SHP77 treated with DMSO at 0.1 percent for 48 hours (cell line): ENCODE measurements at places on chromosomes 5 and 9.
A peak's percentile ranks its signal among the peaks of the same experiment; 100 is the strongest.

DNA sequence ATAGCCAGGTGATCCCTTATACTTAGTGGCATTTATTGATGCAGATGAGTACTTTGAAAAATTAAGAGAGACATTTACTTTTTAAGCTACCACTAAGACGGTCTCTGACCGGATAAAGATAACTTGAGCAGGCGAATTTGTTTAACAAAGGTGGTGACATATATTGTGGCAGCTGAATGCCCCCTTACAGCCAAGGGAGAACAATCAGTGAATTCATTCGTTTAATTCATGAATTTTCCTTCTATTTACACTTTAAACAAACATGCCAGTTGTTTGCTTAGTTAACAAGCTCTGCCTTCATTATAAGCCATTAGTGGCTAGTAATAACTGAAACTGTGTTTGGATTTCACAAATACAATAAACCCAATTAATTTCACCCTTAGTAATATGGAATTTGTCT, 187.1 kb downstream of the AOPEP start:
- DNase-seq: no peak

DNA sequence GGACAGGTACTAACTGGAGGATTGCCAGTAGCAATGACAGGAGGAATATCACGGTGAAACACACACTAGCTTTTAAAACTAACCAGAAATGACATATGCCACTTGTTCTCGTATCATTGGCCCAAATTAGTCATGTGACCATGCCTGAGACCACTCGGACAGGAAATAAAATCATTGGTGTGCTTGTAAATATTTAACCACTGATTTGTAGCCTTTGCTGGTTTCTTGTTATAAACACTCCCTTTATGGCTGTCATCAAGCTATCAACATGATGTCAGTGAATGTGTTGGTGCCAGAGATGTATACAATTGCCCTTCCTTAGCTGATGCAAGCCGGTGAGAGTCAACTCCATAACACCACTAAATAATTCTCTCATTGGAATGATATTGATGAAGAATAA, 123.7 kb upstream of the ANKH start:
- DNase-seq: no peak

- DNase-seq: no peak
These were observed 35.9 kb upstream of the UBAP2 start for GRCh38 chr9:34084562-34084961.

GRCh38 chr5:1176473-1177391, 24.7 kb upstream of the SLC6A19 start:
- DNase-seq: no peak

- DNase-seq: peak; percentile 16
These were observed 26.1 kb upstream of the MACIR start for GRCh38 chr5:103232393-103232999.

- DNase-seq: no peak
These were observed 580.2 kb downstream of the EFNA5 start for GRCh38 chr5:107090506-107090905.

DNA sequence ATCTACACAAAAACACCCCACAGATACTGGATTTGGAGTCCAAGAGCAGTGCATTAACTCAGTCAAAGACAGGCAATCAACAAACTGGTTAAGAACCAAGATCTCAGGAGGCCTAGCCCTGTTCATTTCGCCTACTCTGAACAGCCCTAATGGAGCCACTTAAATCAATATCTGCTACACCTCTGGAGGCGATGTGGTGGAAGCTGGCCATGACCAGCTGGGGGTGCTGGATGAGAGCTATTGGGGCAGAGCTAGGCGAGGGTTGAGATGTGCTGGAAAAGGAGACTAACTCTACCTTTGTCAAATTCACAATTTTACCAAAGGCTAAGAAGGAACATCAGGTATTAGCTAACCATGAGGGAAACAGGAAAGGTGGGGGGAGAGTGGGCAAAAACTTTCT, 23.3 kb upstream of the ARSB start:
- DNase-seq: no peak

DNA sequence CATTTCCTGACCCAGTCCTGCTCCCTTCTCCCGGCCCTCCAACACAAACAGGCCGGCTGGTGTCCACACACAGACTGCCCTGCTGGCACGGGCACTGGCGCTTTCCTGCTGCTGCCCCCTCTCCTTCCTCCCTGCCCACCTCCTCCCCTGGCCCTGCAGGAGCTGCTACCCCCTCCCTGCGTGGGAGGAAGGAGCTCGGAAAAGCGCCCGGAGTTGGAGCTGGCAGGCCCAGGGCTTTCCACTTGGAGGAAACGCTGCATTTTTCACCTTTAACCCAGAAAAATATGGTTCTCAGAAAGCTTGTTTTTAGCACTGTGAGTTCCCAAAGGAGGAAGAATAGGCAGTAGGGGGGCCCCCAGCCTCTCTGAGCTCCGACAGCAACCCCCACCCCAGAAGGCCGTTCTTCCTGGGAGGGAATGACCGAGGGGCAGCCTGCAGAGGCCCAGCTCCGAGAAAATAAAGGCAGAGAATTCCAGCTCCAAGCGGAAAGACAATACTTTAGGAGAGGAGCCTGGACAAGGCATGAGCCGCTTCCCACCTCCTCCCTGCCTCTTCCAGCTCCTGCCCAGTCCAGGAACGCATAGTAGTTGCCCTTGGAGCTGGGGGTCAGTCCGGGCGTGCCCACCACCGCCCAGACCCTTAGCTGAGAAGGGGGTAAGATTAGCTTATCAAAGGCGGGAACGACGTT, 88.9 kb downstream of the LIFR start:
- no peak for DNase-seq

DNA sequence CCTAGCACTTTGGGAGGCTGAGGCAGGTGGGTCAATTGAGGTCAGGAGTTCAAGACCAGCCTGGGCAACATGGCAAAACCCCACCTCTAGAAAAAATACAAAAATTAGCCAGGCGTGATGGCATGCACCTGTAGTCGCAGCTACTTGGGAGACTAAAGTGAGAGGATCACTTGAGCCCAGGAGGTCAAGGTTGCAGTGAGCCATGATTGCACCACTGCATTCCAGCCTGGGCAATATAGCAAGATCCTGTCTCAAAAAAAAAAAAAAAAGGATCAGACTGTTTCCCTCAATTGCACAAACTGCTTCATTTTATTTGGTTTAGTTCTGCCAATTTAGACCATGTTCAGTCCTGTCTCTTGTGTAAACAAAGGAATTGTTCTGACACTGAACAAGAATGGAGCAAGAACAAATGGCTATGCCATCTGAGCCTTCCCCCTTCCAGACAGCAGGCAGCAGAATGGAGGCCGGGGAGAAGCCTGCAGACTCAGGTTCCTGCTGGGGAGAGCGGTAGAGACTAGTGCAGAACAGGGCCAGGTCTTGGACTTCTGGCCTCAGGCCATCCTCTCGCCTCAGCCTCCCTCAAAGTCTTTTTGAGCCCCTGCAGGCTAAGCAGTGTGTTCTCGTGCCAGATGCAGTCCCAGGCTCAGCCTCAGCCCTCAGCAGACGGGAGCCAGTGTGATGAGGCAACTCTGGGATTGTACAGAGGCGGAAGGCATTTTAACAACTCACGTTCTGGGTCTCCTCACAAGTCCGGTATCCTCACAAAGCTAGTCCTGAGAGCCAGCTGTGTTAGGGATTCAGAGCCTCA, 18.2 kb downstream of the HNRNPH1 start:
- no peak for DNase-seq

DNA sequence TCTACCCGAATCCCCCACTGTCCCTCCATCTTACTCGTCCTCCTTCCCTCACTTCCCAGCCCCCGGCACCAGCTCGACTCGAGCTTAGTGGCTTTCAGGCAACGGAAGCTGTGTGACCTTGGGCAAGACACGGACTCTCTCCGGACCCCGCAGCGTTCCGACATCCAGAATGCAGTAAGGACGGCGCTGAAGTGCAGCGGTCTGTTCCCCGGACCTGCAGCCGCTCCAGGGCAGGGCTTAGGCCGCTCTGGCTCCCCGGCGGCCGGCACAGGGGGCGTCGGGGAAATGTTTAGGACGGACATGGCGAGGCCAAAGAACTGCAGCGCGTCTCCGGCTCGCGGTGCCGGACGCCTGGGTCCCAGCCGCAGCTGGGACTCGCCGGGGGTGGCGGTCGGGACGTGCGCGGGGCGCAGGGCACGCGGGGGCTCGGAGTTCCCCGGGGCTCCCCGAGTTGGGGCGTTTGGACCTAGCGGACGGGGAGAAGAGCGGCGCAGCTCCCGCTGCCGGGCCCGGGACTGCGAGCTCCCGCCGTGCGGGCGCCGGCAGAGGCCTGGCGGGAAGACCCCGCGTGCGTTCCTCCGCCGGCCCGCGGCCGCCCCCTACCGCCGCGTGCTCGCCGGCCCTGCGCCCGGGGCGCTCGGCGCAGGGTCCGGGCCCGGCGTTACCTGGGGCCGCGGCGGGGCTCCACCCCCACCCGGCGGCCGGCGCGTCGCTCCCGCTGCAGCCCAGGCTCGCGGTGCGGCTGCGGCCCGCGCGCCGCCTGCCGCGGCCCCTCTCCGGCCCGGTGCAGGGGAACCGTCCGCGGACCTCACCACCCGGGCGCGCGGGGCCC, 5.6 kb upstream of the RNF44 start:
- DNase-seq: no peak

- DNase-seq: no peak
These were observed at the start of gene ADAMTS13 for GRCh38 chr9:133421615-133422542. Gene ADAMTS13 (plus strand): TSS chr9:133422367. CDS start chr9:133422444, 77 bp downstream.

DNA sequence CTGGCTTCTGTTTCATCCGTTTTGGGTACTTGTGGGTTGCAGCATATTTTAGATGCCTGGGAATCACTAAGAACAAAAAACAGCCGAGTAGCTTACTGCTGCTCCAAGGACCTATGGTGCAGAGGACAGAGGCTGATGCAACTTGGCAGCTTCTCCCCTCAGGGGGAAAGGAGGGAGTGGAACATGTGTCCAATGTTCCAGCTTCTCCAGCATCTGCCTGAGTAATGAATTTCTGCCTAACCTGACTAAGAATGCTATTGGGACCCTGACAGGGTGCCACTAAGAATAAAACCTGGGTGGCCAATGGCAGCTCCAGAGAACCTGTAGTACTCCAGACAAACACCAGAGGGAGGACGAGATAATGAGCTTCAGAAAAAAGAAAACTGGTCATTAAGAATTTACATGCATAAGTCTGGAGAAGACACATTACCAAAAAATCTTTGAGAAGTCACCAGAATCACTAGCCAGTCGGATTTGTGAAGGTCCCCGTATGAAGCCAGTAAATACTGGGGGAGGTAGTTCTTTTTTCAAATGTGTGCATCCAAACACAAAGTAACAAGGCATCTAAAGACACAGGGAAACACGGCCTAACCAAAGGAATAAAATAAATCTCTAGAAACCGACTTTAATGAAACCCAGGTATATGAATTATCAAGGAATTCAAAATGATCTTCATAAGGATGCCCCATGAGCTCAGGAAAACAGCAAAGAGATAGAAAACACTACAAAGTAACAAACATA, 293.5 kb downstream of the HINT1 start:
- peak; percentile 2 for DNase-seq

- DNase-seq: no peak
These were observed 10.5 kb upstream of the SMIM32 start for GRCh38 chr5:136203303-136203922.

- DNase-seq: no peak
These were observed 224.8 kb upstream of the WWC1 start for GRCh38 chr5:168066536-168067208.

DNA sequence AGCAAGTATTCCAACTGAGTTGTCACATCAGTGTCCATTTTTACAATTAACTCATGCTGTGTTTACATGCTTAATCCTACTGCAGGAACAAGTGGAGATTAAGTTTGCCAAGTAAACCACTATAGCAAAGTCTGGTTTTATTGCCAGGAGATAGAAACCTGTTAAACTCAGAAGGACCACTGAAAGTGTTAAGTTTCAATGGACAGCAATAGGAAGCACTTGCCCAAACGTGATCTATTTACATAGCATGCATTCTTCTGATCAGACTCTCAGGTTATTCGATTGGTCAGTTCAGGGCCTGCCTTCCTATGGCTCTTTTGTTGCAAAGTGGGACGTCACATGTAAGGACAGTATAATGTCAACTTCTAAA, 28.0 kb upstream of the IFNK start:
- DNase-seq: no peak

- no peak for DNase-seq
These were observed 355.1 kb upstream of the TUSC1 start for GRCh38 chr9:26033336-26033735.

DNA sequence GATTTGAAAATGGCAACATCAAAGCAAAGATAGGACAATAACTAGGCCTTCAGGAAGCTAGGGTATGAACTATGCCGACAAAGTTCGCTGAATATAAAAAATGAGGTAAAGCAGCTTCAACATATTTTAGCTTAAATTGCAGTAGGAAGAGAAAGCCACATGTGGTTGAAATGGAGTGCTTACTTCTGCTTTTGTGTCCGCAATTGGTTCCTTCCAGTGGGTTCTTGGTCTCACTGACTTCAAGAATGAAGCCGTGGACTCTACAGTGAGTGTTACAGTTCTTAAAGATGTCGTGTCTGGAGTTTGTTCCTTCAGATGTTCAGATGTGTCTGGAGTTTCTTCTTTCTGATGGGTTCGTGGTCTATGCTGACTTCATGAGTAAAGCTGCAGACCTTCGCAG, 95.2 kb downstream of the APTX start:
- no peak for DNase-seq

DNA sequence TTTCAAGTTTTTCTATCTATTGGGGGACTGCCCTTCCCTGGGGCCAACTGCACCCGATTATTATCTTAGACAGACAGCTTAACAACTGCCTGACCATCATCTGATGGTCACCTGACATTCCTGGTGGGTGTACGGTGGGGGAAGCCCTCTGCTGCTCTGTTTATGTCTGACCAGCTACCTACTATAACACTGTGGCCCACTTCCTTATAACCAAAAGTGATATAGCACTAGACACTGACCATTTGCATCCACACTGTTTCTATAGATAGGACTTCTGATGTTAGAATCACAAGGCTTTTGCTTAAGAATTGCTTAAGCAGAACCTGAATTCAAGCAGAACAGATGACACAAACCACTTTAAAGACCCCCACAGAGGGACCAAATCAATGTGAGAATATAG, 110.5 kb upstream of the RAI14 start:
- DNase-seq: no peak

DNA sequence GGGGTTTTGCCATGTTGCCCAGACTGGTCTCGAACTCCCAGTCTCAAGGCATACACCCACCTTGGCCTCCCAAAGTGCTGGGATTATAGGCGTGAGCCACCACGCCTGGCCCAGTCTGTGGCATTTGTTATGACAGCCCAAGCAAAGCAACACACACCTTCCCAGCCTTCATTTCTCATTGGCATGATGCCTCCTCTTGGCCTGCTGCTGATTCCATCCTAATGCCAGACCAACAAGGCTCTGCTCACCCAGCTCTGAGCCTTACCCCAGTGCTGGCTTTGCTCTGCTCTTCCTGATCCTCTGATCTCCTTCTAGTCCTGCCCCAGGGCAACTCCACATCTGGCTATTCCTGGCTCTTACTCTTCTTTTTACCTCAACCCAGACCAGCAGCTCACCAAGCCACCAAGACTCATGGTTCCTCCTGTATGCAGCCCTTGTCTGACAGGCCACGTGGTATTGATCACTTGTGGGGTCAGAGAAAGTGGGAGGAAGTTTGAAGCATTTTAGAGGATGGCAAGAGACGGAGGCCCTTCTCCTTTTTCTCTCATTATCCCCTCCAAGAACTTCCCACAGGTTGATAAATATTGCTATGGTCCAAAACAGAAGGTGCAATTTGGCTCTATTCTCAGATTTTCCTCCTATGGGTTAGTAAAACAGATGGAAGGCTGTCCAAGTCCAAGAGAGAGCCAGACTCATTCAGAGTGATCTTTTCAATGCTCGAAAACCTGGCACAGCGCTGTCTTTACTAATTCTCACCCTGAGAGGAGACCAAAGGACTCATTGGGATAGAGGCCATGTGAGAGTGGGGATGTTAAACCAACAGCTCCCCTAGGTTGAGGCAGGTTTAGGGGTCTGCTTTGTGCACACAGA, 958 bp downstream of the CD180 start:
- no peak for DNase-seq
